Tongue (tissue), 3 donors: ENCODE measurements at places on chromosomes 6 and 20.

DNA sequence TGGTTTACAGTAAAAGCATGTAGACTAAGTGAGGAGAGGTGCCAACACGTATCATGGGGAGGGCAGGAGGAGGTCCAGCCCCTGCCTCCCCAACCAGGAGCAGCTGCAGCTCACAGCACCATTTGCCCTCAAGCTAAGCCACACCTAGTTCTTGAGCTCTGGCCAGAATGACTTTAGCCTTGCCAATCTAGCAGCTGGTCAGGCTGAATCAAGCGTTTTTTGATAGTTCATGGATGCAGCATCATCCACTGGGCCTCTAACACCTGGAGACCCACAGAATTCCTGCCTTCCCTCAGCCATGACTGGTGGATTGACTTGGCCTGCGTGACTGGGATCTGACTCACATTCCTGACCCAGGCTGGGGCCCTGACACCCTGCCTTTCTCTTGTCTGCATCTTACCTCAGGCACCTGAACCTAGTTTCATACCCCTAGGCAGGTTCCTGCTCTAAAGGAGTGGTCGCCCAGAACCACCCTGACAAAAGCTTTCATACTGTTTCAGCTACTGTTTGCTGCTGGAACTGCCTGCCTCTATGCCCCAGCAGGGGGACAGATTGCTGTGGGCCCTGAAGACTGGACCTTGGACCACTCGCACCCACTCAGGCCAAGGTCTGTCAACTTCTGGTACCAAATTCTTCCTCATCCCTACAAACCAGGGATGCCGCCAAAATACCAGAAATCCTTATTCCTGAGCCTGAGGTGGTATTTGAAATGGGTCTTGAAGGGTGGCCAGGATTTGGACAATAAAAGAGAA, 122.3 kb downstream of the QRSL1 start:
- peak; percentile 83 for DNase-seq

GRCh38 chr6:126015863-126016262, 29.5 kb downstream of the TRMT11 start:
- no peak for DNase-seq

DNA sequence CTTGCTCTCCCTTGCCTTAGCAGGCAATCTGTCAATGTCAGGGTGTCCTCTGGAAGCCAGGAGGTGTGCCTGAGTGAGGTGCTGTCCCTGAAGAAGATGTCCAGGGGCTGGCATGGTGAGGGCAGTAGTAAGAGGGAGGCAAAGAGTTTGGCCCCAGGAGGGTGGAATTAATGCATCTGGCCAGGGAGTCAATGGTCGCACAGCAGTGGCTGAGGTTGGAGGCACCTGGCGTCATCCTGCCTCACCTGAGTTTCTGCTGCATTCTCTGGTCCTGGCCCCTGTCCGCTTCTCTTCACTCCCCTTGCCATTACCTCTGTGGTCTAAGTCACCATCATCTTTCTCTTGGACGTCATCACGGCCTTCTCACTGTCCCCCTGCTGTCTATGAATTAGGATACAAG, 206.6 kb downstream of the ZMYND8 start:
- no peak for DNase-seq

GRCh38 chr6:44342052-44342451, 398 bp upstream of the SPATS1 start:
- peak; percentile 40 for DNase-seq

DNA sequence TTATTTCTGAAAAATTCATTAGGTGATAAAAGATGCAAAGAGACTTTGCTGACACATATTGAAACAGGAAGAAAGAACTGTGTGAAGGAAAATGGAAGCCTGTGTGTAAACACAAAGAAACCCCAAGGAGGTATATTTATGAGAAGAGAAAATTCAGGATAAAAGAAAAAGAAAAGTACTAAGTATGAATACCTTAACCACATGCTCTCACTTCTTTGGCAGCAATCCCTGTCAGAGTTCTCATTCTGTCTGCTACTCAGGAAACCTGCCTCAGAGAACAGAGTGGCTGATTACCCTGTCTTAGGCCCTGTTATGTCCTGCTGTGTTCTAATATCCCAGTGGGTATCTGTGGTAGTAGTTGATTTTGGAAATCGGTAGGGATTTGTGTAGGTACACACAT, 457.9 kb downstream of the TBC1D32 start:
- DNase-seq: no peak

DNA sequence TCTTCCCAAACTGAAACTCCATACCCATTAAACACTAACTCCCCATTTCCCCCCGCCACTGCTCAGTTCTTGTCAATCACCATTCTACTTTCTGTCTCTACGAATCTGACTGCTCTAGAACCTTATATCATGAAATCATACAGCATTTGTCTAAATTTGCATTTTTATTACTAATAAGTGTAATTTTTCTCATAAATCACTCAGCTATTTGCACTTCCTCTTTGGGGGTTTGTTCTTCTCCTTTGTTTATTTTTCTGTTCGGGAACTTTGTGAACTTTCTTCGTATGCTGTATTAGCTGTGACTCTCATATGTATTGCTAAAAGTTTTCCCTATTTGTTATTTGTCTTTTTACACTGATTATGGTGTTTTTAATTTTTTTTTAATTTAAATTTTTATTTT, 152.2 kb downstream of the SLC16A10 start:
- DNase-seq: no peak

DNA sequence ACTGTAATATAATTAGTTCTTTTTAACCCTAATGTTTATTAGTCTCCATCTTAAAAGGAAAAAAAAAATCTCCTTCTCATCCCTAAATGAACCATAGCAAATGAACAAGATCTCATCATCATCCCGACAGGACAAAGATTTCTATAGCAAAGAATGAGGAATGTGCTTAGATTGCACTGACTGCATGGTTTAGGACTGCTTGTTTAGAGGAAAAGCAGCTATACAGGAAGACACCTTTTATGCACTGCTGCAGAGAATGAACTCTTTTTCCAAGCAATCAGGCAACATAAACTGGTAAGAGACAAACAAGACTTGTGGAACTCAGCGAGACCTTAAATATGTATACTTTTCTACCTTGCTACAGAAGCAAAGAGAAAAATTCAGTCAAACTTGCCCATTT, 26.8 kb downstream of the CSNK2A1 start:
- DNase-seq: no peak

DNA sequence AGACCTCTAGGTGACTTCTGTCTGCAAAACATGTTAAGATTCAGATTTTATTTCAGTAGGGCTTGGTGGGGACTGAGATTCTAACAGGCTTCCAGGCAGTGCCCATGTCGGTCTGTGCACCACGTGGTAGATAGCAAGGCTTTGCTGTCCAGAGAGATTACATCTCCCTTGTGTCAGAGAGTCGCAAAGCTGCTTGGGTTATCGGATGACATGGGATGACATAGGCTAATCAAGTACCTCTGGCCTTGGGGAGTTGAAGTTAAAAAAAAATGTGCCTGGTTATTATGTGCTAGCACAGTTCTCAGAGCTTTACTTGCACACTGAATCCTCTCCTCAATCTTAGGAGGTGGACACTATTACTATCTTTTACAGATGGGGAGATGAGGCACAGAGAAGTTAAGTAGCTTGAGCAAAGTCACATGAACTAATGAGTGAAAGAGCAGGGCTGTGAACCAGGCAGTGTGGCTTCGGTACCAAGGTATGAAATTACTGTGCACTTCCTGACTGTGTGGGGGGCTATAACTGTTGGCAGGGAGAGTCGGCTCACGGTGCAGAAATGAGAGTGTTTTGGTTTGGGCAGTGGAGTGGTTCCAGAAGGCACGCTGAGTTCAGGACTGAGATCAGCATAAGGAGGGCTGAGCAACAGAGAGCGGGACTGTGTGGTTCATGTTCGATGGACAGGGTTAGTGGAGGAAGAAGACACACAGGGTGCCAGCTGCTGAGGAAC, 41.1 kb downstream of the FARS2 start:
- DNase-seq: no peak

GRCh38 chr6:153301602-153302001, 170.5 kb upstream of the RGS17 start:
- no peak for DNase-seq

GRCh38 chr6:51854876-51855275, 232.5 kb downstream of the PKHD1 start:
- peak; percentile 47 for DNase-seq

- DNase-seq: peak; percentile 84
Observed at GRCh38 chr6:129609635-129610034, 100.3 kb downstream of the ARHGAP18 start.
